Stimulated activated CD4-positive, alpha-beta T cell treated with anti-CD3 and anti-CD28 coated beads, Interleukin-12 subunit alpha, Interleukin-12 subunit beta, amount 100 ng/mL, for 48 hours (primary cell): ENCODE measurements at places on chromosomes 5 and 9.

DNA sequence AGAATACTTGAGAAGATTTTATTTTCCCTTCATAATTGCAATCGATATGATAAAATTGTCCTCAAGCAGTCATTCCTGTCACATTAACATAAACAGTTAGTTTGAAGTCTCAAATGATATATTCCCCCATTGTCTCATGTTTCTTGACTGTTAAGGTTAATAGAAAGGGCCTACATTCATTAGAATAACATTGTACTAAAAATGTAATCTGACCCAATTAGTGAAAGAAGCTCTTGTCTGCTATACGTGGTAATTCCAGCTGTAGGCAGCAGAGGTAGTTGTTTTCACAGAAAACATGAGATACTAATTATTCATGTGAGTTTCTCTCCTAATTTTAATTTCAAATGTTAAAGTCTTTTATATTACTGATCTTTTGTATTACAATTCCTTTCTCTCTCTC lies 25.9 kb upstream of the AP3B1 start:
- no peak for DNase-seq

- no peak for DNase-seq
These were observed 29.8 kb upstream of the VCAN start for GRCh38 chr5:83441747-83442146.

- no peak for DNase-seq
These were observed 1.7 kb downstream of the GPRIN1 start for GRCh38 chr5:176608142-176608705.

DNA sequence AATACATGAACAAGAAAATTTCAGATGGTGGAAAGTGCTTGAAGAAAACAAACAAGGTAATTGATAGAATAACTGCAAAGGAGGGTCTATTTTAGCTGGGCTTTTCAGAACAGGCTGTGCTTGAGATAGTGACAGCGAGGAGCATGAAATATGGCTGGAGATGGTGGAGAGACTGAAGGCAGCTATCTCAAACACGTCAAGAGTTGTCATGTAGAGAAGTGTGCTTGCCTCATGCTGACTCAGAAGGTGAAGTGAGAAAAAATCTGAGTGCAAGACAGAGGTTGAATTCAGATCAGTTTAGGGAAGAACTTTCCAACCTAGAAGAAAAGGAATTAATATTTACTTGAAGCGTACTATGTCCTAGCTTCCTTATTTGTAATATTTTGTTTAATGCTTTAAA lies 115.5 kb upstream of the RANBP3L start:
- DNase-seq = no peak

DNA sequence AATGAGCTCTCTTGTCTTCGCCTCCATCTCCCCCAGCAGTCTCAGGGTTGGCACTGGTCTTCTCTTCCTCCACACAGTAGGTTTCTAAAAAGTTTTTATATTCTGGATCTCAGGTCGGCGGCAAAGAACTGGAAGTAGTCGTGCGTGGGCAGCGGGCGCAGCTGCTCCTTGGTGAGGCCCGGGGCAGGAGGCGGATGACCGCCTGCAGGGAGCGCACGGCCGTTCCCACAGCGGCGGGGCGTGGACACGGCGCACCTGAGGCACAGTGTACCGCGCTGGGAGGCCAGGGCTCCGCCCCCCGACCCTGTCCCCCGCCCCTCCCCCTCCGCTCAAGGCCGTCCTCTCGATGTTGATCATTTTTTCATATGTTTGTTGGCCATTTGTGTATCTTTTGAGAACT lies 92.4 kb downstream of the STX17 start:
- no peak for DNase-seq

GRCh38 chr9:105672711-105673234 lies 10.5 kb downstream of the TAL2 start:
- DNase-seq = no peak

- DNase-seq = no peak
These were observed 50.5 kb upstream of the FCN1 start for GRCh38 chr9:134968011-134968822.

GRCh38 chr9:104868687-104869404 lies 59.1 kb downstream of the ABCA1 start:
- DNase-seq = no peak

DNA sequence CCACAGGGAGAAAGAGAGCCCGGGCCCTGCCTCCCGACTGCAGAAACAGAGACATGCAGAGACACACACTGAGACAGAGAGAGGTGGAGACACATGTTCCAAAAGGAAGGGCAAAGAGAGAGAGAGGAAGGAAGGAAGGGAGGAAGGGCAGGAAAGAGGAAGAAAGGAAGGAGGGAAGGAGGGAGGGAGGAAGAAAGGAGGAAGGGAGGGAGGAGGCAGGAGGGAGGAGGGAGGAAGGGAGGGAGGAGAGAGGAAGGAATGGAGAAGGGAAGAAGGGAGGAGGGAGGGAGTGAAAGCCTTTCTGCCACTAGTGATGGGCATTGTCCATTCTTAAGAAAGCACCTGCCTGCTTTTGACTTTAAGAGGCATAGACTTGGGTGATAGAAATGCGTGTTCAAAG lies 31.8 kb upstream of the FIBCD1 start:
- no peak for DNase-seq

DNA sequence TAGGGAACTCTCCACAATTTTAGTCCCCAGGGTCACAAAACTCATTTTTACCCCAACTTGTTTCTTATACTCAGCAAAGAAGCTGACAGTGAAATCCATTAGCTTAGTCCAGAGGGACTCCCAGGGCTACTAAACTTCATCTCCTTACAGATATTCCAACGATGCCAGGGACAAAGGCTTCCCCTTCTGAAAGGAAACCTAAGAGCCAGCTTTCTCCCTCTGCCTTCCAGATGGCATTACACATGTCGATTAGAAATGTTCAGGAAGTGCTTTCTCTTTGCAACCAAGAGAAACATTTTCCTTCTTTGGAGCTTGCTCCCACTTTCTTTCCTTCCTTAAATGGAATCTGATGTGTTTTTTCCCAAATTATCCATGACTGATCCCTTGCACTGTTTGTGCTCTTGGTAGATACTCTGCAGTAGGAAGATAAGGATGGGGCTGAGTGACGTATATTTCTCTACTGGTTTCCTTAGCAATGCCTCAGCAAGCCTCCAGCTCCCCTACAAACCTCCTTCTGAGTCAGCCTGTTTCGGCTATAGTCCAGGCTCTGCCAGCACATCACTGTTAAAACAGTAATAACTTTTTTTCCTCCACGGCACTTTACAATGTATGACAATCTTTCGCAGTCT lies 43.0 kb upstream of the HTR4 start:
- DNase-seq = no peak

- DNase-seq = peak; percentile 13
These were observed 89.8 kb downstream of the NTRK2 start for GRCh38 chr9:84759300-84759750.

DNA sequence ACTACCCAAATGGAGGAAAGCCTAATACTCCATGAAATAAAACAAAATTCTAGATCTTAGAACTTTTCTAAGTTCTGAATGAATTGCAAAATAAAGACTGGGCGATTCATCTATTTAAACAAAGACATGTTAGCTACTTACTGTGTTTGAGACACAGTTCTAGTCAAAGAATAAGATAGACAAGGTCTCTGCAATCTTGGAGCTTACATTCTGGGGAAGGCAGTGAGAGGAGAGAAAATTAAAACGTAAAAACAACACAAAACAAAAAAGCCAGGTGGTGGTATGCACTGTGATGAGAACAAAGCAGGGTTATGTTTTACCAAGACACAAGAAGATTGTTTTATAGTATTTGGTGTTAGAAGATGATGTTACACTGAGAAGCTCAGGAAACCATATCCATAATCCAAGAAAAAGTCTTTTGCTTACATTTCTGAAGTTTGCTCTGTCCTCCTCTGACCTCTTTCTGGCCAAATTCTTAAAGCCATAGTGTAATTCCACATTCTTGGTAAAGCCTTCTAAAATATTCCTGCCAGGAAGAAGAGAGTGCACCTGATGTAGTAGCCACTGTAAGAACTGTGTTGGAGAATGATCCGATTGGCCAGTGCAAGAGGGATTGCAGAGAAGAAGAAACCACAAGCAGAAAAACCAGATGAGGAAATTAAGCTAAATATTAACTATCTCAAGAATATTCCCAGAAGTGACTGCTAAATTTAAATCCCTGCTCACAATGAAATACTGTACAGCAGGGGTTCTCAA lies 218.4 kb downstream of the PCSK1 start:
- DNase-seq = no peak

DNA sequence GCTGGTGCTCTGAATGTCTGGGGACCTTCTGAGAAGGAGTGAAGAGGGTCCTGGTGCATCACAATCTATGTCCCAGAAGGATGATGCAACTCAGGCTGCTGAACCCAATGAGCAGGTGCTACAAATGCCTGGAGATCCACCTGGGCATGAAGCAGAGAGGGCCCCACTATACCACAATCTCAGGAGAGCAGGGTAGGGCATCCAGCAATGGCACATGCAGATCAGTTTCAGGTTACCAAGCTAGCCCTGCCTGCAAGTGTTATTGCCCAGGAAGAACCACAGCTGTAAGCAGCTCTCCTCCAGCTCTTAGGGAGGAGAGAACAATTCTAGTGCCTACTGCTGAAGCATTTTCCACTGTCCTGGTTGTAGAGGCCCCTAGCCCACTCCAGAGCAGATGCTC lies 389.2 kb upstream of the TNC start:
- no peak for DNase-seq

DNA sequence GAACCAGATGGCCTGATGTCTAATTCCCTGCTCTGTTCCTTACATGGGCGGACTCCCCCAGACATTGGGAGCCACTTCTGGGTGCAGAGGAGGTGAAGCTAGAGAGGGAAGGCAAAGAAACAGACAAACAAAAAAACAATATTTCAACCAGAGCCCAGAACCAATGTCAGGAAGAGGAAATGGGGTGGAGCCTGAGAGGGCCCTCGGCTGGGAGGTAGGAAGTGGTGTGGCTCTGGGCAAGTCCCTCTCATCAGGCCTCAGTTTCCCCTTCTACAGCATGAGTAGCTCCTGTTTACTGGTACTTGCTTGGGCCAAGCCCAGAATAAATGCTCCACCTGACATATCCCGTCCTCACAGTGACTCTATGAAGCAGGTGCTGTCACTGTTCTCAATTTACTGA lies 11.1 kb downstream of the SH2D3C start:
- DNase-seq = no peak

DNA sequence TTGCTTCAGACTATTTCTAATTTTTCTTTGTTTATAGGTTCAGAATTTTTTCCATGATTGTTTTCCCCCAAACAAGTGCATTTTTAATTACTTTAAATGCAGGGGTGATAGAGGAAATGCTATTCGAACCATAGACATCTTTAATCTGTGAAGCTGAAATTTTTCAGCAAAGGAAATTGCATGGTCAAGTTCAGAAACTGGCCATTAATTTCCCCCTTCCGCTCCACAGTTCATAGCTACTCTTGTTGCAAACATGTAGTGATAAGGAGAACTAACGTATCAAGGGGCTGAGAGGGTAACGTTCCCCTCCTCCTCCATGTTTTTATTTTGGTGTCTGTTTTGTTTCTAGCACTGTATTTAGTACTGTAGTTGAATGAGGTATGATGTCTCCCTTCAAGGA lies 3.4 kb upstream of the ROPN1L start:
- no peak for DNase-seq

DNA sequence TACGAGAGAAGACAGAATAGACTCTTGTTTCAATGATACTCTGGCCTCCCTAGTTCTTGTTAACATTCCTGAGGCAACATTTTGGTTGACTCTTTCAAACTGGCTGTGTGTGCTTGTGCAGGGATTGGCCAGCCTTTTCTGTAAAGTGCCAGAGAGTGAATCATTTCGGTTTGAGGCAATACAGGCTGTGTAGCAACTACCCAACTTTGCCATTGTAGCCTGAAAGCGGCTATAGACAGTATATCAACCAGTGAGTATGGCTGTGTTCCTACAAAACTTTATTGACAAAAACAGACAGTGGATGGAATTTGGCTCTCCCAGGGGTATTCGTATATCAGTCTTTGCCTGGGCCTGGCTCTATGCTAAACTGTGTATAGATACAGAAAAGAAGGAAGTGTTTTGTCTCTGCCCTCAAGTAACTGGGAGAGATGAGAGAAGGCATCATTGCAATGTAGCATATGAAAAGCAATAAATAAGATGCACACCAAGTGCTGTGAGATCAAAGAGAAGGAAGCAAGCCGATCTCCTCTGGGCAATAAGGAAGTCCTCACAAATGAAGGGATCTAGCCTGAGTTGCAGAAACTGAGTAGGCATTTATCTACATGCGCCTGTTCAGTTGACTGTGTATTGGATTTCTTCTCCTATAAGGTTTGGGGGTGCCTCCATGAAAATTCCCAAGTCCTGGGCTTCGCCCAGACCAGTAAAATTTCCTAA lies 568.0 kb upstream of the KLF4 start:
- no peak for DNase-seq

DNA sequence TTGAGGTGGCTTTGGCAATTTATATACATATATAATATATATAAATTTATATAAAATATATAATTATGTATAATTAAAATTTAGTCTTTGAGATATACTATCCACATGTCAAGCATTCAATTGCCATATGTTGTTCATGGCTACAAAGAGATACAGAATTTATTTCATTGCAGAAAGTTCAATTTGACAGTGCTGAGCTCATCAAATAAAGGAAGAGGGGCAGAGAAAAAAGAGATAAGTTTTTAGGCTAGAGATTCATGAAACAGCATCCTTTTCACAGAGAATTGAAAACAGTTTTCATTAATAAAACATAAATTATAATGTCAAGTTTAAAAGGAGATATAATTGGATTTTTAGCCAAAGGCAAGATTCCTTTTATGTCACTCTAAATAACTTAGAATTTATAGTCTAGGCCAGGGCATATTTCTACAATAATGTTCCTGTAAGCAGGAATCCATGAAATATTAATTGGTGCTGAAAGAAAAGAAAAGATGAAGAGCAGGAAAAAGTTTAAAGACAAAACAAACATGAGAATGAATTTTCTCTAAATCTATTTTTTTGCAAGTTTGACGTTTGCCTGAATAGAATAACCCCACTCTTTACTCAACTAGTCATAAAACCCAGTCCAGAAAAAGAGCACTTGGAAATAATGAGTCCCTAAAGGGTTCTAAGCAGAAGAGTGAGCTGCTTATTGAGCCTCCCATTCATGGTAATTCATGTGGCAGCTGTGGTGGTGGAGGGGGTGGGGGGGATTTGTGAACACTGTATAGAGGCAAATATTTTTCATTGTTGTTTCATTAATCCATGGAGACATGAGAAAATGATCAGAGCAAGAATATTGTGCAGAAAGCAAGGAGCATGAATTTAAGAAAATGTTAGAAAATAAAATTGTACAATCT lies 1279.5 kb downstream of the CDH12 start:
- no peak for DNase-seq

- DNase-seq = no peak
These were observed 18.5 kb upstream of the RCL1 start for GRCh38 chr9:4774209-4774608.

GRCh38 chr5:108461628-108462367 lies 79.9 kb upstream of the FBXL17 start:
- no peak for DNase-seq
